Right ventricle myocardium superior (tissue), 1 donor: ENCODE measurements at places on chromosomes 5 and 9.
A peak's percentile ranks its signal among the peaks of the same experiment; 100 is the strongest.

GRCh38 chr9:22169727-22170503 lies 160.8 kb upstream of the CDKN2B start:
- DNase-seq, result no peak

GRCh38 chr5:169302491-169303118 lies 1.7 kb upstream of the SLIT3 start:
- peak; percentile 83 for DNase-seq

DNA sequence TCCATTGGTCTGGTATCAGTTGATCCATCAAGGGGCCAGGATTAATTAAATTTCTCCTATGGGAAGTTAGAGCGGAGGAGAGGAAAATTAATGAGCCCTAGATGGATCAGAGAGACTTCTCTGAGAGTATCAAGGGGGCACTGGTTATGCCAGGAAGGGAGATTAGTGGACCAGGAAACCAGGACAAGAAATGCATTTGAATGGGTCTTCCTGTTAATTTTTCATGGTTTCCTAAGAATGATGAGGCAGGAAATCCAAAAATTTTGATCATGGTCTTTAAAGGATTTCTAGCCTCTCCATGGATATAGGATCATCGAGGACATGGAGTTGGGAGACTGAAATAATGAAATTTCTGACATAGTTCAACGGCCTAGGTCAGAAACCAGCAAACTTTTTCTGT lies 30.8 kb downstream of the FOXI1 start:
- no peak for DNase-seq

- DNase-seq, result no peak
Measured at GRCh38 chr5:98722188-98722587, 51.3 kb upstream of the RGMB start.

DNA sequence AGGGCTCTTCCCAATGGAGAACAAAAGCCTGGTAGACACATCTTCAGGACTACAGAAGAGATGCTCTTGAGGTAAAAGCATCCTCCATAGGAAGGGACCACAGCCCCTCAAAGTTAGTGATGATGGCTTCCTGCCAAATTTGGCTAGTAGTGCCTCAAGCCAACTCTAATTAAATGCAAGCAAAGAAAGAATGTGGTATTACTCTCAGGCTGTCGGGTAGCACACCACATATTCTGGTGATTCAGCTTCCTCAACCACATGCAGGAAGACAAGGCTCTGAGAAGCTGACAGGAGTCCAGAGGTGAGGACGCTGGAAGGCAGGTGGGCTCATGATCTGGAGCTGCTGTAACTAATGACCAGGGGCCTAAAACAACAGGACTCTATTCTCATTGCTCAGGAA lies 37.2 kb upstream of the S1PR3 start:
- DNase-seq, result no peak

DNA sequence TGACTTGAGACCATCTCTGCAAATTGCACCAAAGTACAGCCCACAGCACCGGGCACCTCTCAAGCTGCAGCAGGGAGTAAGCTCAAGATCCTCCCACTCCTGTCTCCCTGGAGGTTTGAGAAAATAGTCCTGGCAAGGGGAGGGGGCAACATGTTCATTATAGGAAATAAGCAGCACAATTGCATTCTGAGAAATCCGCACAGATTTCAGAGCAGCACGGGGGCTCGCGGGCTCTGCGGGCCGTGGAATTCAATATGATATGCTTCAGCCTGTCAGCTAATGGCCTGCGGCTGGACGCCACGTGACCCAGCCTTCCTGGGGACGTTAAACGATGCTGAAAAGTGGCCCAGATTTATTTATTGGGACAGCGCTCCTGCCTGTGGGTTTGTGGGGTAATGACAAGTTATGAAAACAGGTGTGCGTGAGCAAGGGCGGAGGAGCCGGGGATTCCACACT lies 156.4 kb downstream of the DAB2IP start:
- no peak for DNase-seq

GRCh38 chr5:25641124-25641523 lies 996.3 kb upstream of the CDH10 start:
- DNase-seq, result no peak

- no peak for DNase-seq
Measured at GRCh38 chr9:75152416-75152815, 64.1 kb downstream of the OSTF1 start.

DNA sequence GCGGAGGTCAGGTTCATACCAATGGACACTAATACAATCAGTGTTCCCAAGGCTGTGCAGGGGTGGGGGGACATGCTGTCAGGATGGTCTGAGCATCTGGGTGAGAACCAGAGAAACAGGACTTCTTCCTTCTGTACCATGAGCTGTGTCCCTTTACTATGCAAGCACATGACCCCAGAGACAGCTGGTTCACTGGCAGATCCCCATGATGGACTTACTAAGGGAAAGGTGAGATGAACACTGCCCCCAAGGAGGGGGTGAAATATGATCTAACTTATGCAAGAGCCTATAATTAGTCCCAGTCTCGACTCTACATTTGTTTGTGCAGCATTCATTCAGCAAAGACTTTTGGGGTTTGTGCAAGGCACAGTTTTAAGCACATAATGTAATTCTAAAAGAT lies 91.4 kb downstream of the LIFR start:
- DNase-seq, result no peak

DNA sequence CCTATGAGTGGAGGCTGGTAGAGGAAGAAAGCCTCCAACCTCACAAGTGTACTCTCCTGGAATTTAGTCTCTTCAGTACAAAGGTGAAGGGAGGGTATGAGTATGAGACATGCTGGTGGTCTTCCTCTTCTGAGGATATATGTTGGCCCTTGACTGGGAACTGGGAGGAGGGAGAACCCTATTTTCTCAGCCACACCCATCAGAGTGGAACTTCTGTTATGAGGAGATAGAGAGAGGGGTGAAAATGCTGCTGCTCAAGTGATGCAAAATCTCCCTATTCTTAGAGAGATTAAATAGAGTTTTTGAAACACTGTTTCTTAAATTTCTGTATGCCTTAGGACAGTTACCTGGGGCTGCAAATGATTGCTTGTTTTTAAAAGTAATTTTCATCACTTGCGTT lies 203.4 kb upstream of the PRR16 start:
- no peak for DNase-seq

DNA sequence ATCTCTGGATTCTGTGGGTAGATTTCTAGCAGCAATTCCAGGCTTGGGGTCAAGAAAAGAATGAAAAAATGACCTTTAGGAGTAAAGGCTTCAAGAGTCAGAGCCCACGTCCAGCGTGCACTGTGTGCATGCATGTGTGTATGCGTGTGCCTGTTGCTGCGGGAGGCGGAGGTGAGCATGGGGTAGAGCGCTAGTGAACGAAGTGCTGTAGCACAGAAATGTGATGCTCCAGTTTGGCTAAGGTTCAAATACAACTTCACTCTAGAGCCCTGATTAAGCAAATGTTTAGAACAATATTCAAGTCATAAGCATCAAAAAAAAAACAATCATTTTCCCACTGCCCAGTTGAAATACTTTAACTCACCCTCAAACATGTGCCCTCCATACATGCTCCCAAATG lies 403.9 kb downstream of the ZNF608 start:
- no peak for DNase-seq
